ENCODE measurements at places on chromosomes 11 and 22.

- DNase-seq, result no peak
Observed at GRCh38 chr11:125960771-125961170, 14.9 kb downstream of the VSIG10L2 start.

DNA sequence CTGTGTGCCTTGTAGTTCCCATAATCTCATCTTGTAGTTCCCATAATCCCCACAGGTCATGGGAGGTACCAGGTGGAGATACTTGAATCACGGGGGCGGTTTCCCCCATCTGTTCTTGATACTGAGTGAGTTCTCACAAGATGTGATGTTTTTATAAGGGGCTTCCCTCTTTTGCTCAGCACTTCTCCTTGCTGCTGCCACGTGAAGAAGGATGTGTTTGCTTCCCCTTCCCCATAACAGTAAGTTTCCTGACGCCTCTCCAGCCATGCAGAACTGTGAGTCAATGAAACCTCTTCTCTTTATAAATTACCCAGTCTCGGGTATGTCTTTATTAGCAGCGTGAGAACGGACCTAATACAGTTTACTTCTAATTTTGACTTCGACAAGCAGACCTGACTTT, 14.0 kb upstream of the SMIM38 start:
- DNase-seq, result no peak

DNA sequence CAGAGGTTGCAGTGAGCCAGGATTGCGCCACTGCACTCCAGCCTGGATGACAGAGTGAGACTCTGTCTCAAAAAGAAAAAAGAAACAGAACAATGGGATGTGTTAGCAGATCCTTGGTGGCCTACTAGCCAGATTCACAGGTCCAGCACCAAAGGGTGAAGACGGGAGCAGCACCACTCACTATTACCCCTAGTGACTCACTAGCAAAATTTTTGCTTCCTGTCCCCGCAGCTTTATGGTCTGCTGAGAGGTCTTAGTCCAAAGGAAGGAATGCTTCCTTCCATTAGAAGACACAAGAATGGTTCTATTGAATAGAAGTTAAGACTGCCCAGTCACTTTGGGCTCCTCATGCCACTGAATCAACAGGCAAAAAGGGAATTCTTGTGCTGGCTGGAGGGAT, 35.9 kb upstream of the NUP50 start:
- DNase-seq, result no peak

- no peak for DNase-seq
Observed at GRCh38 chr11:104799251-104799650, 99.0 kb downstream of the CASP12 start.

- DNase-seq, result no peak
Observed at GRCh38 chr11:62923601-62924411, 2.6 kb upstream of the CHRM1 start.

- no peak for DNase-seq
Observed at GRCh38 chr11:72784662-72785061, 9.2 kb downstream of the STARD10 start.

- no peak for DNase-seq
Observed at GRCh38 chr11:122360875-122361274, 244.9 kb upstream of the BLID start.

- peak; percentile 79 for DNase-seq
Observed at GRCh38 chr22:41925783-41926460, 684 bp downstream of the TNFRSF13C start.

GRCh38 chr11:23398052-23398451, 537.8 kb upstream of the CCDC179 start:
- DNase-seq, result no peak

GRCh38 chr22:47366026-47366767, 603.7 kb downstream of the TBC1D22A start:
- no peak for DNase-seq

DNA sequence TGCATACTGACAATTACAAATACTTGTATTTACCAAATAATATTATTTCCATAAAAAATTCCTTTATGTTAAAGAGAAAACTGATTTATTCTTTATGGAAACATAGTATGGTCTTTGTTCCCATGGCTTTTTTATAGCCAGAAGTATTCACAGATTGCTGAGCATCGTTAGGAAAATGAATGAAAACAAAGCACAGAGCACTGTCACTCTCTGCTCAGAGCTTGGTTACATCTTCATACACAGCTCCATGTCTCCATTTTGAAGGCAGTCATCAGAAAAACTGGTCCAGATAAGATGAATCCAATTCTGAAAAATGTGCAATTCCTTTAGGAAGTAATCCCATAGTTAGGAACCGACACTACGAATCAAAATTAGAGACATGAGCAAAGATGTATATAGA, 9.0 kb upstream of the SLC6A5 start:
- no peak for DNase-seq

- DNase-seq, result no peak
Observed at GRCh38 chr11:58392746-58393145, 13.9 kb downstream of the OR5B3 start.

- DNase-seq, result no peak
Observed at GRCh38 chr22:28268171-28268570, 349.1 kb upstream of the PITPNB start.

DNA sequence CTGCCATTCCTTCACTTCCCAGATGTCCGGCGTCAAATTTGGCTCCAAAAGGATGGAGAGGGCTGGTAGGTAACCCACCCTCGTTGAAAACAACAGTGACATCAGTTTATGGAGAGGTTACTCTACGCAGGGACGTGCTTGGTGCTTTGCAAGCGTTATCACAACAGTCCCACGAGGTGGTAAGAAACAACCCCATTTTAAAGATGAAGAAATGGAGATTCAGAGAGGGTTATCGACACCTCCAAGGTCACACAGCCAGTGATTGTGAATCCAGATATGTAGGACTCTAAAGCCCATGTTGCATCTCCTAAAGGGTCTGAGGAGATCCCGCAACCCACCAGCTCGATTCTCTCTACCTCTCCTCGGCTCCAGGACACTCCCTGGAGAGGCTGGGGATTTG, 773 bp downstream of the MIAT start:
- DNase-seq, result no peak

DNA sequence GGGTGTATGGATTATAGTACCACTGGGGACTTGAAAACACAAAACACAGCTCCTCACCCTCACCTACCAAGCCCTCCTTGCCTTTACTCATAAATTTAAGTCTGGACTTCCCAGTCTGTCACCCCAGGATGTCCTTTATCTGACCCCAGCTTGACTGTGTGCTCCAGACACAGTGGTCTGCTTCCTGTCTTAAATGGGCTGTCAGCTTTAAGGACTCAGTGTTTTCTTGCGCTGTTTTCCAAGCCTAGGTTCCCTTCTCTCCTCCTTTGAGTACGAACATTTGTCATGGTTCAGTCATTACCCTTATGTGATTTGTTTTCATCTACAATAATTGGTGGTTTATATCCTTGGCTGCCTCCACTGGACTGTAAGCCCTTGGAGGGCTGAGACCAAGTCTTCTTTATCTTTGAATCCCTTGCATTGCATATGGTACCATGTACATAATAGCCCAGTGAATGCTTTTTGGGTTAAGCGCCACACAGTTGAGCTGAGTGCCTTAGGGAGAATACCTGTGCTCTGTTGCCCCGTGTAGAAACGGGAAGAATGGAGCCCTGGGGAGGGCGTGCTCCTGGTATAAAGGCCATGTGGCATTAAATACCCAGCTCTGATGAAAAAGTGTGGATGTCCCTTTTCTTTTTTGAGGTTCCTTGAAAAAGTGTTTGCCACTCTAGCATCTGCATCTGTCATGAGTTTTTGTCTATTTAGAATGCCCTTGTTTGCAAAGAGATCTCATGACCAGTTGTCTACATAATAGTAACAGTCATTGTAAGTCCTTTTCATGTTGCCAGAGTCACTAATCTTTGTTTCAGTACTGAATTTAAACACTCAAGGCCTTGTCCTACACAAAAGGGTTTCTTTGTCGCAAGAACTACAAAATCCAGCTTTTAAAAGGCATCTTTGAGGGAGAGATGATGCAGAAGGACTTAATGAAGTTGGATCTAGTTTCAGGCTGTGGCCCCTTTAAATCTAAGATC, 14.0 kb downstream of the PANX1 start:
- DNase-seq, result no peak

DNA sequence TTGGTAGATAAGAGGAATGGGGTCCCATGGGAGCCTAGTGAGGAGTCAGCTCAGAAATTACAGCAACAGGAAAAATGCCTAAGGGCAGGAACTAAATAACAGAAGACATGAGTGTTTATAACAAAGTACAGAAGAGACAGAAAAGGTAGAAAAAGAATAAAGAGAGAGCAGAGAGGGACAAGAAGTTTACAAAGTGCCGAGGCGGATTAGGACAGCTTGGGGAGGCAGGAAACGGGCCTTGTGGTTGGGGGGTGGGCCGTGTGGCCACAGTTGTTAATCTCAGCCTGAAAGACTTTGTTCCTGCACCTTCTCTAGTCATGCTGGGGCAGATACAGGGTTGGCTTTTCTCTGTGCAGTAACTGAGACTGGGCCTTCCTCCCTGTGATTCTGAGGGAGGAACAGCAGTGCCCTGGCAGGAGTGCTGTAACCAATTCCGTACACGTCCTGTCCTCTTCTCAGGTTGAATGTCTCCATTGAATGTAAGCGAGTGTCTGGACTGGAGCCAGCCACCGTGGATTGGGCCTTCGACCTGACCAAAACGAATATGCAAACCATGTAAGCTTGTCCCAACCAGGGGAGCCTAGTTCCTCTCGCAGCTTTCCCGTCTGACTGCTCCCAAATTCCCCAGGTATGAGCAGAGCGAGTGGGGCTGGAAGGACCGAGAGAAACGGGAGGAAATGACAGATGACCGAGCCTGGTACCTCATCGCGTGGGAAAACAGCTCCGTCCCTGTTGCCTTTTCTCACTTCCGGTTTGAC, 13.2 kb downstream of the NAA40 start:
- DNase-seq, result peak; percentile 18

- DNase-seq, result no peak
Observed at GRCh38 chr11:69844396-69844795, 25.2 kb upstream of the FGF3 start.

DNA sequence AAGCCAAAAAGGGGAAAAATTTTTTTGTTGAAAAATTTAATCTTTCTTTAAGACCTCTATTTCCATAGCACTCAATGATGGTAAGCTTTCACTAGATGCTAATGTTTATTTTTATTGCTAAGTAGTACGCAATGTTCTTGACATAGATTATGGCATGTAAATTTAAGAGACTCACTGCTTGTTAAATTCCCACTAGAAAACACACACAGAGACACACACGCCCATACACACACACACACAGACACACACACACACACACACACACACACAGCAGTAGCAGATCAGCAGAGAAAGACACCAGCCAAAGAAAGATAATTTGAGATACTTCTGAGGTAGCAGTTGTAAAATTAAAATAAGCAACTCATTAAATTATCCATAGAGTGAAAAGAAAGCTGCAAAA, 16.0 kb upstream of the BDNF start:
- no peak for DNase-seq

- DNase-seq, result no peak
Observed at GRCh38 chr22:21074102-21074715, 28.5 kb downstream of the LRRC74B start.

GRCh38 chr11:26227301-26227746, 104.6 kb upstream of the ANO3 start:
- DNase-seq, result no peak

GRCh38 chr11:57735619-57736298, 5.5 kb upstream of the SELENOH start:
- no peak for DNase-seq

DNA sequence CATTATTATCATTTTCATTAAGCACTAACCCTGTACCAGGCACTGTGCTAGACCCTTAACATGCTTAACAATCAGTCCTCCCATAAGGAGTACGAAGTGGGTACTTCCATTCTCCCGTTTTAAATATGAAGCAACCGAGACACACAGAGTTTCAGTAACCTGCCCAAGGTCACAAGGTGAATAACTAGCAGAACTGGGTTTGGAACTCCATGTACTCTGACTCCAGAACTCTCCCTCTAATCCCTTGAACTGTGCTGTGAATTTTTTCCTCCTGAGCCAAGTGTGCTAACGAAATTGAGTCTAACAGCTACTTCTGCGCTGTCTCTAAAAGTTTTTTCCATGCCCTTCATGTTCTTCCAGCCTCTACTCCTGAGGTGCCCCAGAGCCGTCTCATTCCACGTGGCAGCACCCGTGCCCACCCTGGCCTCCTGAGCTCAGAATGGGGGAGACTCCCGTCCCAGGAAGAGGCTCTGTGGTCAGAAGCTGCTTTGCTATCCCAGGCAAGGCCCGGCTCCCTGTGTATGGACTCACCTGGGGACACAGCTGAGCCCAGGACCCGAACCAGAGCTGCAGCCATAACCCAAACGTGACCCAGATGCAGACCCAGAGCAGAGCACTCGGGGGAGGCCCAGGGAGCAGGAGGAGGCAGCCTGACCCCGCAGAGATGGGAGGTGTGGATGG, 8.6 kb upstream of the TRIM29 start:
- DNase-seq, result no peak

DNA sequence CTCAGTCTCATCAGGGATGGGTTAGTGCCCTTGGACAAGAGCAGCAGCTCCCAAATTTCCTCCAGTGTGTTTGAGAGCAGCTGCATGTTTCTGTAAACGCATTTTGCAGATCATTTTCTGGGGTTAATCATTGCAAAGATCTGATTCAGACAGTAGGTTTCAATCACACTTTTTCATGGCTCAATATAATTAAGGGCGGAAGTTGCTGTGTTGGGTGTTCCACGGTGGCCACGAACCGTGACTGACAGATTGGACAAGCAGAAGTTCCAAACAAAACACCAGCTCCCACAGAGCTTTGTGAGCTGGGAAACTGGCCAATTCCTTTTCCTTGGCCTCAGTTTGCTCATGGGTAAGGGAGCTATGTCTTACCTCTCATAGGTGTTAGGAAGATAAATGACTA, 8.4 kb upstream of the RASSF10 start:
- DNase-seq, result no peak

DNA sequence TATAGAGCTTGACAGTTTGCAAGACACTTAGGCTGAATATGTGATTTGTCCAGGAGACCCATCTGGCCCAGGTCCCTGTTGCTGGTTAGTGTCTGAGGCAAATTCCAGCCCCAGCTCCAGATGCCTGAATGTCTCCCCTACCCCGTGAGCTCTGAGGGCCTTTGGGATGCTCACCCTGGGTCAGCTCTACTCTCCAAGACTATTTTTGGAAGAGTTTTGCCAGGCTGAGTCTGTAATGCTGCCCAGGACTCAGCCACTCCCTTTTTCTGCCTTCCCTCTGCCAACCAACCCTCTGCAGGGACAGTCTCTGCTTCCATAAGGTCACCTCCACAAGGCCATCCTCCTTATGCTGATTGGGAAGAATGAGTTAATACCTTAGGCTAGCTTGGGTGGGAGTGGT, 66.3 kb downstream of the CABIN1 start:
- no peak for DNase-seq

DNA sequence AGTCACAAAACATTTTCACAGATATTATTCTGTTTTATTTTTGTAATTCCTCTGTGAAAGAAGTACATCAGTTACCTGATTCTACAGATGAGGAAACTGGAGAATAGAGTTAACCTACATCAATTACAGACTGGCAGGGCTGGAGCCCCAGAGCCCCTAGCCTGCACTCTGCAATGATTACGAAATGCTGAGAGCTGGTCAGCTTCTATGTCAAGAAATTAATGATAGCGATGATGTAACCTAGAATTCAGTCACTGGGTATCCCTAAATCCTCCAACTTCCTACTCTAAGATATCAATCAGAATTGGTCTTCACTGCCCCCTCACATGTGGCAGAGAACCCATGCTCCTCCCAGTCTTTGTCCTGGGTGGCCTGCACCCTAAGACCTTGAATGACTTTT, 273.5 kb upstream of the PLET1 start:
- no peak for DNase-seq

Measured in stimulated activated naive CD8-positive, alpha-beta T cell treated with anti-CD3 and anti-CD28 coated beads, Interleukin-15, amount 100 ng/mL, for 72 hours (primary cell).